Cerebellar nuclear complex (tissue), 1 donor: ENCODE measurements at places on chromosomes 16 and 17.

DNA sequence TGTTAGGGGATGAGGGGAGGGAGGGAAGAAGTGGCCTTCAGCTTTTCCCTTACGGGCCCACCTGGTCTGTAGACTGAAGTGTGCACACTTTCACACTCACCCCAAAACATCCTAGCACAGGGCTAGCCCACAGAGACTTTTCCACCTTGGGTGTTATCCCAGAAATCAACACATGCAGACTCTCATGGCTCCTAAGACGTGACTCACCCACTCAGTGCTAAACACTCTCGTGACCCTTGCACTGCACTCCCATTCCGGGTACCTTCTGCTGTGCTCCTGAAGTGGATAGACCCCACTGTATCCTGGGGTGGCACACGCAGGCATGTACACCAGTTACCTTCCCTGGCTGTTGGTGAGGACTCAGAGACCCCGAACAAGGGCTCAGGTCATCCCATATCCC is 23.0 kb upstream of the ABCC3 start:
- no peak for DNase-seq

GRCh38 chr17:82691714-82692113 is 6.8 kb downstream of the RAB40B start:
- no peak for DNase-seq

DNA sequence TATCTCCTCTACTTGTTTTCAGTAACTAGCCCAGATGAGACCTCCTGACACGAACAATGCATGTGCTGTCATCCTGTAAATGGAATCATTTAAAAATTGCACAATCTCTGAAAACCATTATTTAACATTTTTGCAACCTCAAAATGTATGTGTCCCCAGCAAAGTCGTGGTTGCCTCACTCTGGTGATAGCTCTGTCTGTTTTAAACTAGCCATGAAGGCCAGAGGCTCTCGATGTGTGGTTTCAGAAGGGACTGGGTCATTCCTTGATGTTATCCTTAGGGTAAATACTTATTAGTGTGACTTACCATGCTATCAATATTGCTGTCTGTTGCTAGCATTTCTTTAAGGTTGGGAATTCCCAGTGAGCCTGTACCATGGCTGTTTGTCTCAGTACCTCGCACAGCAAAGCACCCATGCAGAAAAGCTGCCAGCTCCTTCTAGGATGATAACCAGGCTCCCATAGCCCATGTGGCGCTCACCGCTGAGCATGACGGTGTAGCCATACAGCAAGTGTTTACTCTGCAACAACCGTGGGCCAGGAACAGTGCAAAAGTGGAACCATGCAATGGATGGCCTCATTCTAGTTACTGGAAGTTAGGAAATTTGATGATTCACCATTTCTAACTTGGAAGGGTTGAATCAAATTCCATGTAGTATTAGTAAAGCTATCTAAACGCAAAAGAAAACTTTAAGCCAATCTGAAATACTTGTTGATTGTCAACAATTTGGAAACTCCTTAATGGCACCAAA is 2.9 kb upstream of the PGS1 start:
- DNase-seq, result no peak

GRCh38 chr16:64933885-64934284 is 188.0 kb downstream of the CDH11 start:
- DNase-seq, result no peak

DNA sequence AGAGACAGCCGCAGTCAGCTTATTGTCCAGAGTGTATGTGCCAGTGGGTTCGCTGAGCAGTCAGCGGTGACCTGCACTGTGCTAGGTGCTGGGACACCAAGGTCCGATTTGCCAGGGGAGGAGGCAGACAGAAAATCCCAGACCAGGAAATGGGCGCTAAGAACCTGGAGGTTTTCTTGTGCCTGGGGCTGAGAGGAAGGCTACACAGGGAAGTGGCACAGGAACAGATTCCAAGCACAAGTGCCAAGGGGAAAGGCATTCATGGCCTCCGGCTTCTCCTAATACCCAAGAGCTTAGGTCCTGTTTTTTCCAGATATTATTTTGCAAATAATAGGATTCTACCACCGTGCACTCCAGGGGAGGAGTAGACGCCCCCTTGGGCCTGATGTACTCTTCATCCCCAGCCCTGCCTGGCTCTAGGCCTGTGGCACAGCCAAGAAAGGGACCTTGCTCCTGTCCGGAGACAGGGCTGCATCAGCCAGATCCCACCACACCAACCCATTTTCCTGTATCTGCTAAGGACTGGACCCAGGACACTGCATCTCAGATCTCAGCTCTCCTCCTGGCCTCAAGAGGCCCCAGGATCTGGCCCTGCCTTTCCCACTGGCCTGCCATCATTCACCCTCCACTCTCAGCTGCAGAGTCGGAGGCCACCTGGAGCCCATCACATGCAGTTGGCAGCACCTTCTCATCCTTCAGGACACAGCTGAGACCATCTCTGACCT is 187.2 kb downstream of the NTN1 start:
- no peak for DNase-seq

GRCh38 chr17:4514779-4515178 is 16.1 kb downstream of the SPNS2 start:
- DNase-seq, result no peak

GRCh38 chr16:72561-73548 is at the start of gene RHBDF1:
TSS of gene RHBDF1 (minus strand) at chr16:72631. CDS start at chr16:65015, 7,616 bp downstream.
- no peak for DNase-seq
